ENCODE measurements at places on chromosomes 2 and 18.
A peak's percentile ranks its signal among the peaks of the same experiment; 100 is the strongest.

- DNase-seq, result no peak
These were observed 2062.3 kb upstream of the CELF4 start for GRCh38 chr18:39627936-39628335.

- DNase-seq, result no peak
These were observed 246.9 kb upstream of the PARD3B start for GRCh38 chr2:204298404-204298803.

DNA sequence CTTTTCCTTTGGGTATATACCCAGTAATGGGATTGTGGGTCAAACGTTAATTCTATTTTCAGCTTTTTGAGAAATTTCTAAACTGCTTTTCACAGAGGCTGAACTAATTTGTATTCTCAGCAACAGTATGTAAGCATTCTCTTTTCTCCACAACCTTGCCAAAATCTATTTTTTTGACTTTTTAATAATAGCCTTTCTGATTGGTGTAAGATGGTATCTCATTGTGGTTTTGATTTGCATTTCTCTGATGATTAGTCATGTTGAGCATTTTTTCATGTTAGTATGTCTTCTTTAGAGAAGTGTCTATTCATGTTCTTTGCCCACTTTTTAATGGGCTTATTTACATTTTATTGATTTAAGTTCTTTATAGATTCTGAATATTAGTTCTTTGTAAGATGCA is 145.5 kb downstream of the TRABD2A start:
- no peak for DNase-seq

- no peak for DNase-seq
These were observed 25.6 kb upstream of the TOGARAM2 start for GRCh38 chr2:28955467-28955866.

GRCh38 chr18:9494778-9495331 is 19.5 kb downstream of the RALBP1 start:
- no peak for DNase-seq

GRCh38 chr2:176178038-176178756 is 10.3 kb upstream of the HOXD1 start:
- DNase-seq, result peak; percentile 20

DNA sequence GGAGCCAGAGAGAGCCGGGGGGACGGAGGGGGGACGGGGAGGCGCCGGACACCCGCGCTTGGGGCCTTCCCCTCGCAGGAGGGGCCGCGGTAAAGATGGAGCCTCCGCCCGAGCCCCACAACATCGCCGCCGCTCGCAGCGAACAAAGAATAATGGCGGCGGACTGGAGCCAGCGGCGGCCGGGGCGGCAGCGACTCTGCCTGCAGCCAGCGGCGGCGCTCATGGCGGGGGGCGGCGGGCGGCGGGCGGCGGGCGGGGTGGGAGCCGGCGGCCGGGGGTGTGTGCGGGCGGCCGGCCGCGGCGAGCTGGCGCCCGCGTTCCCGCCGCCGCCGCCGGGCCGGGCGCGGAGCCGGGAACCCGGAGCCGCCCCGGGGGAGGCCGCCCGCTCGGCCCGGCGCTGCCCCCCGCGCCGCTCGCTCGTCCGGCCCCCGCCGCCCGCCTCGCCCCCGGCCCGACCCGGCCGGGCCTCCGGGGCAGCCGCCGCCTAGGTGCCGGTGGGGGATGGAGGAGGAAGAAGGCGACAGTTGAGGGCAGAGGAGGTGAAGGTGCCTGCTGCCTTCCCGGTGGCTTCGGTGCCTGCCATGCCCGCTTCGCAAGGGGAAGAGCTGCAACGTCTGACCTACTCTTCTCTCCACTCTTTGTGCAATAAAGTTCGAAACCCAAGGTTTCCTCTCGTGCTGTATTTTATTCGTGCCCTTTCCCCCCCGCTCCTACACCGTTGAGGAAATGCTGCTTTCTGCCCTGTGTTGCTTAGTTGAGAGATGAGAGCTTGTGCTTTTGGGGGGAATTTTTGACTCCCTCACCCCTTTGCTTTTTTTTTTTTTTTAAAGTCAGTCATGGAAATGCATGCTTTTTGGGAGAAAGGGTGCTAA is 634 bp downstream of the CREB1 start:
- DNase-seq, result no peak

GRCh38 chr18:75314606-75315005 is 104.0 kb downstream of the TSHZ1 start:
- no peak for DNase-seq

- no peak for DNase-seq
These were observed 272.6 kb downstream of the NEDD4L start for GRCh38 chr18:58316396-58317342.

DNA sequence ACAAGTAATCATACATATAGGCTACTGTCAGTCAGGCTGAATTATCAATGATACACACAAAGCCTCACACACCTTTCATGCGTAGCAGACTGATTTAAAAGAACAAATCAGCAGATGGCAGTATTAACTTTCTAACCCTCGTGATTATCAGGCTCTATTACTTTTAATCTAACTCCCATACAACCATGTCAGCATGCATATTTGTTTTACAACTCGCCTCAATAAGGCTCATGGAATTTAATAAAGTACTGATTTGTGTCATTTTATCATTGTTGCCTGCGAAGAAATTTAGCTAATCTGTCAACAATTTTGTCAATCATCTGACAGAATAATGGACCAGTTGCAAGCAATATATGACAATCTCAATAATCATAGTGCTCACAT is 82.8 kb downstream of the SLC25A12 start:
- DNase-seq, result no peak

GRCh38 chr18:39661856-39662366 is 2096.3 kb upstream of the CELF4 start:
- no peak for DNase-seq

GRCh38 chr2:129565551-129566109 is 413.8 kb upstream of the RAB6C start:
- no peak for DNase-seq

GRCh38 chr18:2104620-2105462 is 466.5 kb downstream of the METTL4 start:
- no peak for DNase-seq

GRCh38 chr2:234487356-234487755 is 9.5 kb downstream of the ARL4C start:
- no peak for DNase-seq

DNA sequence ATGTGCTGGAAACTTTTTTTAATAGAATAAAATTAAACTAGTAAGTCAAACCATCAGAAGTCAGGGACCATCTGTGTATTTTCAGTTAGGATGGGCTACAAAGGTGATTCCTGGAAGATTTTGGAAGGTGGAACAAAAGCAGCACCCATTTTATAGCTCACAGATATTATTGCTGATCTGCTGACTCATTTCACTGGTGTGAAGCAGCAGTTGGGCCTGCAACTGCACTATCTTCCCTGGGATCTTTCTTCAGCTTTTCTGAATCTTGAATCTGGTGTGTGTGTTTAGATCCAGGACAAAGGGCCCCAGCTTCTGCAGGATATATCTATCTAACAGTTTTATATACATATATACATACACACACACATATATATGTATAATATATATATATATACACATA is 35.6 kb upstream of the BCL11A start:
- no peak for DNase-seq

DNA sequence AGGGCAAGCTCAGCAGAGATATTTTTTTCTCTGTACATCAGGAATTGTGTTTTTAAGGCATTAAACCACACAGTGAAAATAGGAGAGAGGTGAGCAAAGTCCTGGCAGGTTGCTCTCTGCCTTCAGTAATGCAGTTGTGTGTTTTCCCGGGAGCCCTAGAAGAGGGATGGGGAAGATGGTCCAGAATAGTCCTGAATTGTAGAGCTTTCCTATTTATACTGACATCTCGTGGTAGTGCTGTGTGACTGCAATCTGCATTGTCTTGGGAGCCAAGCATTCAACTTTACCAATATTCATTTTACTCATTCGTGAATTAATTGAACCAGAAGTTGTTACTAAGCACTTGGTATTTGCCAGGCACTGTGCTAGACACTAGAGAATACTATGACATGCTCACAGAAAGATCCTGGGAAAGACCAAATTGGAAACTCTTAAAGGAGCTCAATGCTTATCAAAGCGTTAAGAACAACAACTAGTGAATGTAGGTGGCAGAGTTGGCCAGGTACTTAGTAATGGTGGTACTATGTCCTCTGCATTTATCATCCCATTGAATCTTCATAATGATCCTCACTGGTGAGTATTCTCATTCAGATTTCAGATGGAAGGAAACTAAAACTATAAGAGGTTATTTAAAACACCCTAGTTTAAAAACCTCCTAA is 214.6 kb downstream of the TRIB2 start:
- peak; percentile 5 for DNase-seq

DNA sequence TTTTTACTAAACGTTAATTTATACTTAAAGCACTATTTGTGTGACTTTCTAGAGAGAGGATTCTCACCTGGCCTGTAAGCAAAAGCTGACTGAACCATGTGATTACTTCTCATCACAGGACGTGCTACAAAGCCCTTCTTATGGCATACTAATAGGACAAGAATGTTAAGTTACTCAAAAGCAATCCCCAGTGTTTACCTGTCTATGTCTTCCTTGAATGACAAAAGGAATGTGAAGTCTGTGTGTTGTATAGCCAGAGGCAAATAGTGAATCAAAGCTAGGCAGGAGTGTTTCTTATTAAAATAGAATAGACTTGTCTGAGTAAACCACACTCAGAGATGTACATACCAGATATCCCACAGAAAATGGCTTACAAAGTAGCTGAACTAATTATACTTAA is 1465.5 kb downstream of the SUCLG1 start:
- DNase-seq, result no peak

GRCh38 chr2:130744287-130745117 is 10.8 kb upstream of the AMER3 start:
- no peak for DNase-seq

- no peak for DNase-seq
These were observed 118.5 kb upstream of the CDCA7 start for GRCh38 chr2:173235947-173236803.

DNA sequence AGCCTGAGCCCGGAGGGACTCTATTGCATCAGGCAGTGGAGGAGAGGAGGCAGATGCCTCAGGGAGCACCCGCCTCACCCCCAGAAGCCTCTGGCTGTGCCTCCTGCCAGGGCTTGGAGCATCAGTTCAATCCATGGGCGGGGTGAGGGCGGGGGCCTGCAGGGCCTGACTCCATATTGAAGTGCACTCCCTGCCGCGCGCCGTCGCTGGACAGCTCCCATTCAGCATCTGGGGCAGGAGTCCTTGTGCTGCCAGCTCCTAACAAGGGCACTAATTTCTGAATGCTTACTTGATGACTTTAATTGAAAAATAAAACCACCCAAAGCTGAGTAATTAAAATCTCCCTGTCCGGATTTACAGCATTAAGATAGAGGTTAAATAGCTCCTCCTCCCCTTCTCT is 23.8 kb downstream of the C1QL2 start:
- no peak for DNase-seq

DNA sequence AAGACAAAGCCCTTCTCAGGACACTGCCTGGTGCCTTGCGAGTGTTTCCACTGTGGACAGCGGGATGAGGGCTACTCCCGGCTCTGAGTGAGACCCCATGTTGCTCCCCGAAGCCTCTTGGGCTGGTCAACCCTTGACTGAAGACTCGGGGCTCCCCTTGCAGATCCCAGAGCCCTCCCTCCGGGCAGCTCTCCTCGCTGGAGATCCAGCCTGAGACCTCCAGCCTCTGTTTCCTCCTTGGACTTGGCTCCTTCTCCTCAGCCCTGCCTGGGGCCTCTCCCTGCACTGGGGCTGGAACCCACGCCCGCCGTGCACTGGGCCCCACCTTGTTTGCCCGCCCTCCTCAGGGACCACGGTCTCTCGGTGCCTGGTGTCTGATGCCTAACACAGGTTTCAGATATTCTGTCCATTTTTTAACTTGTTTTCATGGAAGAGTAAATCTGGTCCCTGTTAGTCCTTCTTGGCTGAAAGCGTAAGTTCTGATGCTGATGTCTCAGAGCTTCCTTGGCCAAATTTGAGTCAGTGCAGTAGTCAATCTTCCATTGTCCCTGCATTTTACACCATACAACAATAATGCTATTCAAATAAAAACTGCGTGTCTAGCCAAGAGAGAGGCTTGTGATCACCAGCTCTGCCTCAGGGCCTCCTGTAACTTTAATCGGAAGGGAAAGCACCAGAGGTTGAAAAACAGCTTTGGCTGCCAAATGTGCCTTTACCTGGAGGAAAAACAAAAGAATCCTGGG is 139.3 kb upstream of the CTDP1 start:
- DNase-seq, result no peak

DNA sequence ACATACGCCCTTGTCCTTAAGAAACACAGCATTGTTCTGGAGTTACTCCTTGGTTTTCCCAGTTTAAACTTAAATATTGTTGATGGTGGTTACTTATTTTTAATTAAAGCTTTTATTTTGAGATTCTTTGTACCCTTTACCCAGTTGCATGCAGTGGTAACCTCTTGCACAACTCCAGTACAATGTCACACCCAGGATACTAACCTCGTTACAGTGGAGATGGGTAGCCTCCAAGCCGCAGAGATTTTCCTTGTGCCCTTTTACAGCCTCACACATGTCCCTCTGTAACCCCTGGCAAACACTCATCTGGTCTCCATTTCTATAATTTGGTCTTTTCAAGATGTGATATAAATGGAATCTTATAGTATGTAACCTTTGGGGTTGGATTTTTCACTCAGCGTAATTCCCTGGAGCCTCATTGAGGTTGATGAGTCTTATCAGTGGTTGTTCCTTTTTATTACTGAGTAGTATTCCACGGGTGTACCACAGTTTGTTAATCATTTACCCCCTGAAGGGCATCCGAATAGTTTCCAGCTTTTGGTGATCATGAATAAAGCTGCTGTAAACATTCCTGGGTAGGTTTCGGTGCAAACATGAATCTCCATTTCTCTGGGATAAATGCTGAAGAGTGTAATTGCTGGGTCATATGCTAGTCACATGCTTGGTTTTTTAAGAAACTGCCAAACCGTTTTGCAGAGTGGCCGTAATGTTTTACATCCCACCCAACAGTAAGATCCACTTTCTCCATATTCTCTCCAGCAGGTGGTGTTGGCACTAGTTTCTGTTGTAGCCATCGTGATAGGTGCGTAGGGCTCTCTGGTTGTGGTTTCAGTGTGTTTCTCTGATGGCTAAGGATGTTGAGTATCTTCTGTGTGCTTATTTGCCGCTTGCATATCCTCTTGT is 68.6 kb downstream of the DGKD start:
- DNase-seq, result no peak

- no peak for DNase-seq
These were observed 181.5 kb downstream of the EN1 start for GRCh38 chr2:118665784-118666529.

- no peak for DNase-seq
These were observed 52.3 kb downstream of the INPP4A start for GRCh38 chr2:98496750-98497493.

- DNase-seq, result no peak
These were observed 107.2 kb upstream of the L3MBTL4 start for GRCh38 chr18:6521803-6522418.

GRCh38 chr2:144459937-144460336 is 60.0 kb downstream of the ZEB2 start:
- no peak for DNase-seq

GRCh38 chr2:23828986-23829385 is 97.9 kb downstream of the ATAD2B start:
- DNase-seq, result no peak
